ENCODE measurements at places on chromosomes 4 and X.

- DNase-seq, result no peak
Observed at GRCh38 chrX:115547448-115547847, 13.5 kb upstream of the PLS3 start.

GRCh38 chr4:140529434-140529833 is 5.5 kb downstream of the ELMOD2 start:
- no peak for DNase-seq

DNA sequence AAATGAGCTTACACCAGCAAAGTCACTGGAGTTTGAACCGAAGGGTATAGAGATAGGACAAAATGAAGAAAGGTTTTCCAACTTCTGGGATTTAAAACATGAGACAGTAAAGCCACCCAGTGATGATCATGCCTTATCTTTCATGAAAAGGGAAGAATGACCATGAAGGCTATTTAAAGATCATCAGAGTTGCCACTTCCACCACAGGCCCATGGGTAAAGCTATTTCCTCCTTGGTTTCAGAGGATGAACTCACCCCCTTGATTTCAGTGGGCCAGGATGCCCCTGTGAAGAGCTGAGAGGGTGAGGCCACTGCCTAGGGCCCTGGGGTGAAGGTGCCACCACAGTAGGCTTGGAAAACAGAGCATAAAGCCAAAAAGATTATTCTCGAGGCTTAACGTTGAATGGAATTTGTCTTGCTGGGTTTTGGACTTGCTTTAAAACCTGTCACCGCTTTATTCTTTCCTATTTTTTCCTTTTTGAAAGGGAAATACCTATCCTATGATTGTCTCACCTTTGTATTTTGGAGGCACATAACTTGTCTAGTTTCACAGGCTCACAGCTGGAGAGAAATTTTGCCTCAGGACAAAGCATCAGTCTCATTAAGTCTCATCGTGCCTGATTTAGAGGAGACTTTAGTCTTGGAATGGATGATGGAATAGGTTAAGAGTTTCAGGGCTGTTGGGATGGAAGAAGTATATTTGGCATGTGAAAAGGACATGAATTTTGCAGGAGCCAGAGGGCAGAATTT is 254.0 kb downstream of the SNCA start:
- DNase-seq, result no peak

GRCh38 chr4:169025184-169025583 is 15.1 kb upstream of the CBR4 start:
- no peak for DNase-seq

- no peak for DNase-seq
Observed at GRCh38 chrX:110242371-110242770, 75.5 kb downstream of the AMMECR1 start.

- no peak for DNase-seq
Observed at GRCh38 chr4:3065551-3065950, 8.8 kb downstream of the HTT-AS start.

DNA sequence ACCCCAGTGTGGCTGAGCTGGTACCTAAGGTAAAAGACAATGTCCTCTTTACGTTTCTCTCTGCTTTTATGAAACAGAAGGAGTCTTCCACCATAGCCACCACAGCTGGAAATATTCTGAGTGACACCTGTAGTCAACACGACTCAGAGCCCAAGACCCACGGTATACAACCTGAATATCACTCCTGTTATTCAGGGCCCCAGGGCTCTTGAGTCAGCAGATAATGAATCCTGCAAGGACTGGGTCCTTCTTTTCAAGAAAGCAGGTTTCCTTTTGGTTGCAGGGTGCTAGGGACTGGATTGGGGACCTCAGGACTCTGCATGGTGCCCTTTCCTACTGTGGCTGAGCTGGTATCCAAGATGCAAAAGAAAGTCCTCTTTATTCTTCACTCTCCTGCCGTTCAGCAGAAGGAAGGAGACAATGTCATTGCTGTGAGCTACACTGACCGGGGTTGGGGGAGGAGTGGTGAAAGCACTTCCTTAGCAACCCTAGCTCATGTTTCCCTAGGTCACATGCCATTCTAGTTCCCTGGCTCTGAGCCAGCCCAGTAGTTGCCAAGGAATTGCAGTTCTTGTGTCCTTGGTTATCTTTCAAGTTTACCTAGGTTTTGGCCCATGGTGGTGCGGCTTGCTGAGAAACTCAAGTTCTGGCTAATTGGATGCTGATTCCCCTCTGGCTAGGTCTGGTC is 23.7 kb upstream of the UNC5C start:
- no peak for DNase-seq

DNA sequence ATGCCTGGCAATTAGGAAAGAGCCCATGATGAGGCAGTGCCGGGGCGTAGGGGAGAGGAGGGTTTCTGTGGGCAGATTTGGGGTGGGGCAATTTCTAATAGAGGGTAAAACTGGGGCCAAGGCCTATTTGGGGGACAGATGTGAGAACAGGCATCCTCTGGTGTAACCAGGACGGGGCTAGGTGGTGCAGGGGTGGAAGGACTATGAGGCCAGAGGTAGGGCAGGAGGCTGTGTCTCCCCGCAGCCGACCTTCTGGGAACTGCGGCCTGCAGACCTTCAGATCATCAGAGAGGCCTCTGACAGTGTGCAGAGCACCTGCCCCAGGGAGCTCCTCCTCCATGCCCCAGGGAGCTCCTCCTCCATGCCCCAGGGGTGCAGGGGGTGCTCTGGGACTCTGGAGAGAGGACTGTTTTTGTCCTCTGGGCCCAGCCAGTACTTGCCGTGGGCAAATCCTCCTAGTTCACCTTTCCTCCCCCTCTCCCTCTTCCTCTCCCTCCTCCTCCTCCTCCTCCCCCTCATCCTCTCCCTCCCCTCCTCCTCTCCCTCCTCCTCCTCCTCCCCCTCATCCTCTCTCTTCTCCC is 101.9 kb downstream of the SORCS2 start:
- DNase-seq, result no peak

DNA sequence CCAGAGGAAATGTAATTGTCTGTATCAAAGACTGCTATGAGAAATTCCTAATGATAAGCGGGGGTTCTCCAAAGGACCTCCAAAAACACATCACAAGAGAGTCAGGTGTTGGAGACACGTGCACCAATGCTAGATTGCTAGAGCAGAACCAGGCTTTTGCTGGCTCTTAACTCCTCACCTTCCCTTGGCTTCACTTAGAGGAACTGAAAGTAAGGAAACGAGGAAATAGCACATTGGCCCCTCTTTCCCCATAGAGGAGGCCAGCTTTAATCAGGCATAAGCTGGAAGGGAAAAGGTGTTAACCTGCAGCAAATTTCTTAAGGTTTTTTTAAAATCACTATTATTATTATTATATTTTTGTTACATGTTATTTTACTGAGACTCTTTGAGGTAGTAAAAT is 13.6 kb downstream of the OTC start:
- DNase-seq, result no peak

GRCh38 chrX:140821280-140821679 is 111.7 kb downstream of the LINC00632 start:
- no peak for DNase-seq

GRCh38 chrX:39176105-39176504 is 374.8 kb downstream of the MID1IP1 start:
- DNase-seq, result no peak

DNA sequence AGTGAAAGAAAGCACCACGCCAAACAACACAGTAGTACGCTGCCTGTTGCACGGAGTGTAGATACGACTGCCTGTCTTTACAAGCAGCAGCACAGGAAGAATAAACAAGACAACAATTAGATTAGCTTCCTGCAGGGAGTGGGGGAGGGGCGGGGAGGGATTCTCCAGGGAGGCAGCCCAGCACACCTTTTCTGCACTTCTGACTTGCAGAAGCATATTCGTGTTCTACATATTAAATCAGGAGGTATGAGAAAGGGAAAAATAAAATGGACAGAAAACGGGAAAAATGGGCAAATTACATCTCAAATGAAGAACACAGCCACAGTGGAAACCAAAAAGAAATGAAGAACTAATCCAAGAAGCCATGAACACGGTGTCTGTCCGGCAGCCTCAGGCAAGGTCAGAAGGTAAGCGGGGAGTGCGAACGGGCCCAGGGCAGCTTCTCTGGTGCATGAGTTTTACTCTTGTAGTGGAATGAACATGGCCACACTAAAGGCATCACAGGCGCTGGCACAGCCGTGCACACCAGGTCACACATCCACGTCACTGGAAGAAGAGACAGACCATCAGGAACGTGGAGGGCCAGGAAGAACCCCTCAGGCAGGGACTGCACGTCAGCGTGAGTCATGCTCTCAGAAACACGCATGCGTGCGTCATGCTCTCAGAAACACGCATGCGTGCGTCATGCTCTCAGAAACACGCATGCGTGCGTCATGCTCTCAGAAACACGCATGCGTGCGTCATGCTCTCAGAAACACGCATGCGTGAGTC is 20.1 kb upstream of the ADRA2C start:
- no peak for DNase-seq

GRCh38 chr4:16018841-16019240 is 55.9 kb upstream of the FGFBP2 start:
- DNase-seq, result no peak

Data from stimulated activated CD4-positive, alpha-beta T cell treated with anti-CD3 and anti-CD28 coated beads, TNF-alpha, amount 100 ng/mL, for 24 hours (primary cell).